Head of caudate nucleus (tissue), 42 donors: ENCODE measurements at places on chromosomes 11 and 22.

GRCh38 chr11:2813141-2813908 is 72.2 kb downstream of the CDKN1C start:
- DNase-seq: no peak

- DNase-seq: no peak
Measured at GRCh38 chr22:28108851-28109250, 189.8 kb upstream of the PITPNB start.

- DNase-seq: no peak
Measured at GRCh38 chr22:24506802-24507438, 11.8 kb downstream of the UPB1 start.

GRCh38 chr11:86678296-86678695 is 5.9 kb upstream of the ME3 start:
- no peak for DNase-seq

- no peak for DNase-seq
Measured at GRCh38 chr11:61362542-61362875, 335 bp downstream of the TMEM138 start.

DNA sequence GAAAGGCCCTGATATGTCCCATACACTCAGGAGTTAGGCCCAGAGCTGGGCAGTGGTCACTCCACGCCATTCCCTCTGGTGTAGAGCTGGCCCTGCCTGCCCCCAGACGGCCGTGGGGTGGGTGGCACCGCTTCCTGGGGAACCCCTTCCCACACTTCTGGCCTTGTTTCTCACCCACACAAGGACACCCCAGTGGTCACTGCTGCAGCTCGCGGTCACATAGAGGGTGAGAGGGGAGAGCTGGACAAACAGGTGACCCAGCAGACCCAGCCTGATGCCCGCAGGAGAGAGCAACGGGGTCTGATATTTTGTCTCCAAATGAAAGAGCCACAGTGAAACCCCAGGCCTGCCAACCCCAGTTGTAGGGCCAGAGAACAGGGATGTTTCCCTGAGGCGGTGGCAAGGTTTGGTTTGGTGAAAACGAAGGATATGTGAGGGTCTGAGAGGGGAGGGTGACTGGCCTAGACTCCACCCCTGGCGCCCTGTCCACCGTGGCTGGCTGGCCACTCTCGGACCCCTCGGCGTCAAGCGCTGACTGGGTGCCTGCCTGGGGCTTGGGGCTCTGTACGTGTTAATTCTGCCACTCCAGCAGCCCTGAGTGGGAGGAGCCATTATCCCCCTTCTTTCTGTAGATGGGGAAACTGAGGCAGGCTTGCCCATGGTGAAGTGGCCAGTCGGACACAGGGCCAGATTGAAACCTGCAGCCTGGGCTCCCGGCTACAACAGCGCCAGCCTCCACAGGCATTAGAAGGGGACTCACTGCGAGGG is 71.0 kb upstream of the PPARA start:
- no peak for DNase-seq

DNA sequence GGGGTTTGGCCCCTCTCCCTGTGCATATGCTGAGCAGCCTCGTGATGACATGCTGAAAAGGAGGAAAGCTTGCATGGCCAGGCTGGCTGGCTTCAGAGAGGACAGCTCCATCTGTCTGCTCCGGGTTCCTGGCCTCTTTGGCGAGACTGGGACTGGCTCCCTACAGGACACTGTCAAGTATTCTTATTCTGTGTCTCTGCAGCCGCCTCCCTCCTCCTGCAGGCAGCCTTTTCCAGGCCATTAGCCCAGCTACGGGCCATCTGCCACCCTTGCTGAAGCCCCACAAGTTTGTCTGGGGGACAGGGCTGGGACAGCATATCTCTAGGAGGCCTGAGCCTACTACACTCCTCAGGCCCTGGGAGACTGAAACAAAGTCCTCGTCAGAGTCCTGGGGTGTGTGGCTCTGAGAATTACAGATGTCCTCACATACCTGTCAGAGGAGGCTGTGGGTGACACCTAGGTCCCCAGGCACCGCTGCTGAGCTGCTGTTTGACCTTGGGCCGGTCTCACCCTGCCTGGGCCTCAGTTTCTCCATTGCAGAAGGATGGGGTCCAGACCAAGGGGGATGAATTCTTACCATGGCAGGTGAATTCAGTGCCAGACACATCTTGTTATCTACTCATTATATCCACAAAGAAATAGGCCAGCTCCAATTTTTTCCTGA is 11.0 kb downstream of the MRGPRG start:
- no peak for DNase-seq

- no peak for DNase-seq
Measured at GRCh38 chr11:7690648-7691047, 15.6 kb downstream of the OVCH2 start.

- DNase-seq: no peak
Measured at GRCh38 chr22:45240104-45240809, 437 bp downstream of the KIAA0930 start.

GRCh38 chr11:92276773-92277172 is 52.2 kb downstream of the FAT3 start:
- no peak for DNase-seq

- no peak for DNase-seq
Measured at GRCh38 chr22:44764974-44765373, 12.6 kb downstream of the ARHGAP8 start.

GRCh38 chr22:26660961-26661578 is 3.7 kb downstream of the MIAT start:
- DNase-seq: no peak

DNA sequence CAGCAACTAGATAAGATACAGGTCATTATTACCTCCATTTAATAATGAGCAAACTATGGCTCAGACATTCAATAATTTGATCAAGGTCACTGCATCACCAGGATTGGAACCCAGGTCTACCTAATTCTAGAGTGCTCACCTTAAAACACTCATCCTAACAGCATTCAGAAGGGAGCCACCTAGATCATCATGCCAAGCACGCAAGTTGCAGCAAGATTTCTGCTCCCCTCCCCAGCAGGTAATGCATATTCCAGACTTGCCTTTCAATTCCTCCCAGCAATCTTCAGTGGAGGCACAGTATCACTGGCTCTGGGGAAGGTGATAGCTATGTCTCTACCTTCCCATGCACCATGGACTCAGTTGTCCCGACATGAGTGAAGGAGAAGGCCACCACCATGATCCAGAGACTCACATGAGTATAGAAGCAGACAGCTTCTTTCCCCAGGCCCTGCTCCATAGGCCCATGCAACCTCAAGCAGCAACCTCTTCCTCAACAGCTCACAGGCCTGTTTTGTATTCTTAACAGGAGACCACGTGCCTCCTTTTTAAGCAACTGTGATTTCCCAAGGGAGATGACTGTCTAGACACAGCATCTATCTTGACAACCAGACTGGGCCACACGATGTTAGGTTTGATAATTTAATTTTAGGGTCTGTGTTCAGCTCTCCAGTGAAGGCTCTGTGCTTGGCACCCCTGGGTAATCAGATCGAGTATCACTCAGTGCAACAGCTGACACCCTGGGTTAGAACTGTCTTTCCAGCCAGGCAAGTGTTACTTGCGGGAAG is 36.4 kb downstream of the RAB30 start:
- DNase-seq: no peak

GRCh38 chr11:67538306-67538705 is 15.1 kb upstream of the CABP2 start:
- DNase-seq: no peak

DNA sequence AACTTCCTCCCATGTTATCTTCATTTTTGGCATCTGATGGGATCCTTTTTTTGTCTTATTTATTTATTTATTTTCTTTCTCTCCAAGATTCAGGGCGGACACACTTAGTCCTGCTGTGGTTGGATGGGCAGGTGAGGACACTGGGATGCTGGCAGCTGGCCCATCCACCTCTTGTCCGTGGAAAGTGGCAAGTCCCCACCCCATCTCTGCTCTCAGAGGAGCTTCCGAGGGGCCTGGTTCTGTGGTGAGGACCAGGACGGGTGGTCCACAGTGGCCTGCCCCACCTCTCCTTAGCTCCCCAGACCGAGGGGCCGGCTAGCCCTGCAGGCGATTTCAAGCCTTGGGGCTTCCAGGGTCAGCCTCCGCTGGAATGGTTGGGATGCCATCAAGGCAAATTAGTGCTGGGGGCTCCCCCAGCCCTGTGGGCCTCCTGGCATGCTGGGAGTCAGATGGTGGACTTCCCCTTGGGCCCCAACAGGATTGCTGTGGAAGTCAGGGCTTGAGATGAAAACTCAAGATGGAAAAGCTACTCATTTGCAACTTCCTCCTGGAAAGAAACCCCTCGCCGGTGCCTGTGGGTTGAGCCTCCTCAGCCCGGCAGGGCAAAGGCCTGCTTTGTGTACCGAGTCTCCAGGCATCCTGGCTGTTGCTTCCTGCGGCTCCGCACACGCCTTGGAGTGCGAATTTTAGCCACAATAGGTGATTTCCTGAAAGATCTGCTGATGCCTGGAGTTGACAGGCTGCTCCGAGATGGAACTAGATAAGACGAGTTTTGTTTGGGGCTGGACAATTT is 31.2 kb upstream of the LINC01488 start:
- no peak for DNase-seq

- DNase-seq: no peak
Measured at GRCh38 chr11:17721242-17721999, 2.0 kb downstream of the MYOD1 start.
